HCT116 (cell line): ENCODE measurements at places on chromosomes 2 and 18. TPM values are rescaled to one million over a fixed set of nuclear protein-coding genes. Genes with fewer than 3 reads are reported as not detected.

- no peaks in the 10 kb centered on the region for H3K4me1 ChIP-seq
- H3K27ac ChIP-seq, result no peak overlapping the region
- no peaks in the 10 kb centered on the region for H3K27me3 ChIP-seq
- no peaks in the 10 kb centered on the region for H3K36me3 ChIP-seq
These were observed 39.6 kb upstream of the CLASP1 start for GRCh38 chr2:121688820-121689219.

- no peak overlapping the region for H3K27ac ChIP-seq
- H3K36me3 ChIP-seq, result no peaks in the 10 kb centered on the region
- no peak overlapping the region for H3K4me3 ChIP-seq
- H3K27me3 ChIP-seq, result peaks cover 12% of the 10 kb centered on the region
- DNase-seq, result no peak
- H3K4me1 ChIP-seq, result no peaks in the 10 kb centered on the region
These were observed 29.8 kb upstream of the ZNF407 start for GRCh38 chr18:74567822-74568221.

DNA sequence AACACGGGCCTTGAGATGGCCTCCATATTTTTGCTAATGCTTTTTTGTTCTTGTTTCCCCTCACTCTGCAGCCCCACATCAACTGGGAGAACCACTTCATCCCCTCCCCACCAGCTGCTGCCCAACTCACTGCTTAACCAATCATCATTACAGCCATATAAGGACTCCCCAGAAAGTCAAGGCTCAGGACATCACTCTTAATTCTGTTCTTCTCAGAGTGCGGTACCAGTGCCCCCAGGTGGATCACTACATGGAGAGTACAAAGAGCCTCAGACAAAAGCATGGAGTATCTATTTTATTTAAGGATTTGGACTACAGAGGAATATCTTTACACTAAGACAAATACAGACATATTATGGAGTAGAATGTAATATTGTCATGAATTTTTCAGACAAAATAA is 340.6 kb downstream of the PAX3 start:
- H3K36me3 ChIP-seq, result no peaks in the 10 kb centered on the region
- H3K27me3 ChIP-seq, result peaks cover 8% of the 10 kb centered on the region; the same call in 1 of the 2 replicates
- no peak overlapping the region for H3K27ac ChIP-seq
- H3K4me3 ChIP-seq, result no peak overlapping the region

DNA sequence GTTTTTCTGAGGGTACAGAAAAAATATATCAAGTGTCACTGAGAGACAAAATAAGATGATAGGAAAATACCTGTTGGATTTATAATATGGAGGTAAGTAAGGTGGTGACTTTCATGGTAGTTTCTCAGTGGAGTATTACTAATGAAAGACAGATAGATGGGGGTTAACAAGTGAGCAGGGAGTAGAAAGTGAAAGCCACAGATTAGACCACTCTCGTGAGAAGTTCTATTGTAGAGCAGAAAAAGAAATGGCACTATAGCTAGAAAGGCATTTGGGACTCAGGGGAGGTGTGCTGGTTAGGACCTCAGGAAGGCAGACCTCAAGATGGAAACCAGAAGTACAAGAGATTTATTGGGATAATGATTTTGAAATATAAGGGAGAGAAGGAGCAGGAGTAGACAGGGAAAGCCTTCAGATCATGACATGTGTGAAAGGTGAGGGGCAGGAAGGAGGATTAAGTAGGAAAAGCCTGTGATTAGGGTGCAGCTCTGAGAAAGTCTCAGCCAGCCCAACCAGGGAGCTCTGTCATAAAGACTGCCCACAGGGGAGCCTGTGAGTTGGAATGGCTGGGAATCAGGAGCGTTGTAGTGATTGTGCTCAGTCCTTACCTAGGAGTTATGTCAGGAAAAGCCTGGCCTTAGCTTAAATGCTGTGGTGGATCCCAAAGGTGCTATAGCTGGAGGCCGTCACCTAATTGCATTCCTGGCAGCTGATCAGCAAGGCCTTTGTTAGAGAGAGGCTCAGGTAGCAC is 198.1 kb downstream of the IKZF2 start:
- no peaks in the 10 kb centered on the region; the same call in 1 of the 2 replicates for H3K4me1 ChIP-seq
- no peak for DNase-seq
- no peaks in the 10 kb centered on the region for H3K36me3 ChIP-seq
- no peak overlapping the region for H3K4me3 ChIP-seq

DNA sequence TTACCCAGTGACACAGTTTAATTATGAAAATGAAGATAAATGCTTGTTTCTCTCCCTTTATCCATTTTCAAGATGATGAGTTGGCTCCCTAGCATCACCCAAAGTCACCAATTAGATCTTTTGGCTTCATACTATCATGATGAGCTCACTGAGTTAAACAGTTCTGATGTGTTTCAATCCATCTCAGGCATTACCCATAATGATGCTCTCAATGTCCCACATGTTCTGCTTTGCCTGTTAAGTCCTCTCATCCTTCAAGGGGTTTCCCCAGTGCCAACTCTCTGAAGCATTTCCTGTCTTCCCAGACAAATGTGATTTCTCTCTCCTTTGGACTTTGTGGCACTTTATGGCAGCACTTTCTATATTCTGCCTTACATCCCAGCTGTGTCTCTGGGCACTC is 92.6 kb downstream of the EPB41L3 start:
- H3K36me3 ChIP-seq, result no peaks in the 10 kb centered on the region
- no peaks in the 10 kb centered on the region for H3K4me1 ChIP-seq
- H3K27ac ChIP-seq, result no peak overlapping the region
- DNase-seq, result no peak
- no peaks in the 10 kb centered on the region for H3K27me3 ChIP-seq

GRCh38 chr2:222319586-222320435 is 21.0 kb upstream of the PAX3 start:
- H3K27ac ChIP-seq, result no peak overlapping the region
- H3K27me3 ChIP-seq, result peaks cover 17% of the 10 kb centered on the region
- no peak overlapping the region for H3K4me3 ChIP-seq
- no peaks in the 10 kb centered on the region for H3K36me3 ChIP-seq
- H3K4me1 ChIP-seq, result peaks cover 8% of the 10 kb centered on the region
- no peak for DNase-seq

ELOA2 gene
- total RNA-seq, result not detected

C2orf80 gene
- not detected for total RNA-seq
